ENCODE measurements at places on chromosomes 6 and 20.

- no peak overlapping the region for H3K4me3 ChIP-seq
- H3K4me1 ChIP-seq = no peaks in the 10 kb centered on the region
- no peak overlapping the region for H3K27ac ChIP-seq
- H3K27me3 ChIP-seq = no peaks in the 10 kb centered on the region
- H3K36me3 ChIP-seq = no peaks in the 10 kb centered on the region
Measured at GRCh38 chr6:23213193-23213592, 643.8 kb downstream of the HDGFL1 start.

- H3K36me3 ChIP-seq = no peaks in the 10 kb centered on the region
- no peaks in the 10 kb centered on the region for H3K27me3 ChIP-seq
- H3K4me1 ChIP-seq = no peaks in the 10 kb centered on the region
- no peak for DNase-seq
- no peak overlapping the region for H3K27ac ChIP-seq
- H3K4me3 ChIP-seq = no peak overlapping the region
Measured at GRCh38 chr20:24773751-24774201, 175.3 kb upstream of the CST7 start.

GRCh38 chr6:88763160-88763559 lies 200.3 kb downstream of the RNGTT start:
- peaks cover 4% of the 10 kb centered on the region for H3K36me3 ChIP-seq
- H3K4me1 ChIP-seq = no peaks in the 10 kb centered on the region
- H3K27me3 ChIP-seq = no peaks in the 10 kb centered on the region
- no peak overlapping the region for H3K27ac ChIP-seq

- no peak overlapping the region for H3K4me3 ChIP-seq
- no peak overlapping the region for H3K27ac ChIP-seq
- DNase-seq = no peak
- no peaks in the 10 kb centered on the region for H3K4me1 ChIP-seq
- peaks cover 36% of the 10 kb centered on the region for H3K27me3 ChIP-seq
Measured at GRCh38 chr6:28765978-28766351, 157.8 kb downstream of the TRIM27 start.

DNA sequence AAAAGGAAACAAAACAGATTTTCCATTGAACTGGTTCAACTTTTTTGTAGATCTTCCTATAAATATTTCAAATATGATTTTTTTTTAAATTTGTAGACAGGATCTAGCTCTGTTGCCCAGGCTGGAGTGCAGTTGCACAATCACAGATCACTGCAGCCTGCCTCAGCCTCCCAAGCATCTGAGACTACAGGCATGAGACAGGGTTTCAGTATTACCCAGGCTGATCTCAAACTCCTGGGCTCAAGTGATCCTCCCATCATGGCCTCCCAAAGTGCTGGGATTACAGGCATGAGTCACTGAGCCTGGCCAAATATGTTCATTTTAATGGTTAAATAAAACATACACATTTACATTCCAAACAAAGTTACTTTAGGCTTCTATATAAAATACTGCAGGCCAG lies 33.6 kb downstream of the SAMHD1 start:
- no peaks in the 10 kb centered on the region for H3K4me1 ChIP-seq
- H3K36me3 ChIP-seq = no peaks in the 10 kb centered on the region
- DNase-seq = no peak
- no peak overlapping the region for H3K27ac ChIP-seq
- no peaks in the 10 kb centered on the region for H3K27me3 ChIP-seq

DNA sequence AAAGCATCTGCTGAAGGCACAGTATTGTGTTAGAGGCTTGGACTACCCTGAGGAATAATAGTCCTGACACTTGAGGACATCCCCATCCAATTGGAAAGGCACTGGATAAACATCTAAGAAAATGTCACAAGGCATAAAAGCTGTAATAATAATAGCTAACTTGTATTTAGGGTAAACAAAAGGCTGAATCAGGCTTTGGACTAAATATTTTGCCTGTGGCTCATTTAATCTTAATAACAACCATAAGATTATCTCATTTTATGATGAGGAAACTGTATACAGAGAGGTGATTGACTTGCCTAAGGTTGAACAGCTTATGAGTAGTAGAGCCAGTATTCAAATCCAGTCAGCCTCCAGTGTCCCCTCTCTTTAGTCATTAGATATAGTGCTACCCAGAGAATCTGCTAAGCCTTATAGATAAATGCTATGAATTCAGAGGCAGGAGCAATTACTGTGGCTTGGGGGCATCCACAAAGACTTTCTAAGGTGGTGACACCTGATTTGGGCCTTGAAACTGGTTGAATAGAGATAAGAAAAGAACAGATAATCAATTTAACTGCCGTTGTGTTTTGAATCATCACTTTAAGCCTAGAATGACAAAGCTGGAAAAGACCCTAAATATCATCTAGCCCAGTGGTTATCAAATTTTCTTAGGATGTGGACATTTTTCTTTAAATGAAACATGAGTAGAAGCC lies 7.5 kb upstream of the ZSWIM1 start:
- no peaks in the 10 kb centered on the region for H3K27me3 ChIP-seq
- DNase-seq = no peak
- peaks cover 20% of the 10 kb centered on the region for H3K36me3 ChIP-seq
- no peaks in the 10 kb centered on the region for H3K4me1 ChIP-seq

DNA sequence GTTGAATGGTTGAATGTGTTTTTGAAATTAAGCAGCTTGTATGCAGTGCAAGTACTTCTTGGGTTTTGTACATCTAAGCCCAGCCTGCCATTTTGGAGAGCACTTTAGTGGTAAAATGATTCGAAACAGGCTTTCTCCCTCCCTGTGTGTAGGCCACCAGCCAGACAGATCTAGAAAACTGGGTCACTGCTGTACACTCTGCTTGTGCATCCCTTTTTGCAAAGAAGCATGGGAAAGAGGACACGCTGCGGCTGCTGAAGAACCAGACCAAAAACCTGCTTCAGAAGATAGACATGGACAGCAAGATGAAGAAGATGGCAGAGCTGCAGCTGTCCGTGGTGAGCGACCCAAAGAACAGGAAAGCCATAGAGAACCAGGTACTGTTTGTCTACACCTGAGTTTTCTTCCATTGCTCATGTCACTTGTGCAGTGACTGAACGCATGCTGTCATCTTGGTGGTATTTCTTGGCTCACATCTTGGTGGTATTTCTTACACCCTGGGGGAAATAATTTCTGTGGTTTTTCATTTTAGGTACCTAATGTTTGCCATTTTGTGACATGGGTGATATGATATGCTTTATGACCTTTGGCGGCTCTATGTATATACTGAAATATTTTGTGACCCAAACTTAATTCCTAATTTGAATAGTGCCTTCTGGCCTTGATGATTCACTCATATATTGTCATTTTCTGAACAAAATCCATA lies 115.7 kb upstream of the CLDN20 start:
- H3K36me3 ChIP-seq = no peaks in the 10 kb centered on the region
- DNase-seq = no peak
- H3K4me1 ChIP-seq = peaks cover 7% of the 10 kb centered on the region
- no peak overlapping the region for H3K27ac ChIP-seq
- no peak overlapping the region for H3K4me3 ChIP-seq

GRCh38 chr6:97669191-97670031 lies 386.4 kb upstream of the MMS22L start:
- no peaks in the 10 kb centered on the region for H3K36me3 ChIP-seq
- H3K27ac ChIP-seq = no peak overlapping the region
- H3K27me3 ChIP-seq = no peaks in the 10 kb centered on the region
- peak overlapping the region; percentile 42 for H3K4me3 ChIP-seq
- peak; percentile 24 for DNase-seq

DNA sequence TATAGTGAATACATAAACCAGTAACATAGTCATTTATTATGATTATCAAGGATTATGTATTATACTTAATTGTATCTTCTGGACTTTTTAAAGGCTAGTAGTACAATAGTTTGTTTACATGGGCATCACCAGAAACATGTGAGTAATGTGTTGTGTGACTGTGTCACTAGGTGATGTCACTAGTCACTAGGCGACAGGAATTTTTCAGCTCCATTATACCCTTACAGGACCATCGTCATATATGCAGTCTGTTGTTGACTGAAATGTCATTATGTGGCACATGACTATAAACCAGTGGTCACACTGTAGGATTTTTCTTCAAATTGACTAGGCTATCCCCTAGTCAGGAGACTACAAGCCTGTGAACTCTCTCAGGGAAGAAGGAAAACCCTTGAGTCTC lies 86.5 kb upstream of the CENPW start:
- no peak for DNase-seq
- no peak overlapping the region for H3K4me3 ChIP-seq
- H3K27ac ChIP-seq = no peak overlapping the region
- no peaks in the 10 kb centered on the region for H3K36me3 ChIP-seq
- H3K4me1 ChIP-seq = no peaks in the 10 kb centered on the region
- H3K27me3 ChIP-seq = no peaks in the 10 kb centered on the region

GRCh38 chr6:134424798-134425170 lies 106.9 kb upstream of the SGK1 start:
- no peak for DNase-seq
- no peaks in the 10 kb centered on the region for H3K4me1 ChIP-seq
- H3K36me3 ChIP-seq = no peaks in the 10 kb centered on the region
- no peak overlapping the region for H3K27ac ChIP-seq
- H3K4me3 ChIP-seq = no peak overlapping the region

DNA sequence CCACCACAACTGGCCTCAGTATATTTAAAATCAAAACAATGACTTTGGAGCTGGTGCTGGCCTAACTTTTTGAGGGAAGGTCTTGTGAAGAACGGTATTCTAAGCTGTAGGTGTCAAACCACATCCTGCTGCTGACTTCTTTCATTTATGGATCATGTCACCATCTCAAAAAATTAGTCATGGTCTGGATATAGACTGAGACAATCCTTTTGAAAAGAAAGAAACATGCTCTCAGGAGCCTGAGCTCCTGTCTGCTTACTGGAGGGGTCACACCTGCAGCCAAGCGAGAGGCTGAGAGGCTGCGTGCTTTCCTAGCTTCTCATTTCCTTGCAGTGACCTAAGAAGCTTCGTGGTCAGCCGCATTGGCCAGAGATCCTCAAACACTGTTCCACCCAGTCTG lies 55.2 kb downstream of the TIAM2 start:
- H3K27me3 ChIP-seq = no peaks in the 10 kb centered on the region
- no peak overlapping the region for H3K27ac ChIP-seq
- no peak overlapping the region for H3K4me3 ChIP-seq
- no peak for DNase-seq
- H3K36me3 ChIP-seq = no peaks in the 10 kb centered on the region

DNA sequence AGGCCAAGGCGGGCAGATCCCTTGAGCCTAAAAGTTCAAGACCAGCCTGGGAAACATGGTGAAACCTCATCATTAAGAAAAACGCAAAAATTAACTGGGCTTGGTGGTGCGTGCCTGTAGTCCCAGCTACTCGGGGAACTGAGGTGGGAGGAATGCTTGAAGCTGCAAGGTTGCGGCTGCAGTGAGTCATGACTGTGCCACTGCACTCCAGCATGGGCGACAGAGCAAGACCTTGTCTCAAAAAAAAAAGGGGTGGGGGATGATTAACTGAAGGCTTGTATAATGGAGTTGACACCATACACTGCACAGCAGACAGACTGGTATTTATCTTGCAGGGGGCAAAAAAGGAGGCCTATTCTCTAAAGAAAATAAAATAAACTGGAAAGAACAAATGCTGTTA lies 27.7 kb downstream of the SRPK1 start:
- peaks cover 4% of the 10 kb centered on the region for H3K36me3 ChIP-seq
- DNase-seq = no peak
- H3K4me3 ChIP-seq = no peak overlapping the region
- peaks cover 5% of the 10 kb centered on the region for H3K4me1 ChIP-seq
- no peak overlapping the region for H3K27ac ChIP-seq
- no peaks in the 10 kb centered on the region for H3K27me3 ChIP-seq

DNA sequence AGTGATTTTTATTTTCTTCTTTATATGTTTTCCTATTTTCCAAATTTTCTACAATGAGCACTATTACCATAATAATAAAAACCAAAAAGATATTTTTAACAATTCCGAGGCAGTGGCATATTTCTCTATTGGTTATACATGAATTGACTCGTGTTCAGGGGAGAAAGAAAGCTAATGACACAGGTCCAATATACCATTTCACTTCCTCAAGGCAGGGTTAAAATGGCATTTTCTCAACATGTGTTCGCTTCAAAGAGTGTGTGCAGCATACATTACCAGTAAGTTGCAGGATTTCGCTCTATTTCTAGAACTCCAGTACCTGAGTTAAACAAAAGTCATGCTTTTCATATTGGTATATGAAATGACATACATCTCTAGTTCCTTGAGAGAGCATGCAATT lies 35.1 kb upstream of the DTNBP1 start:
- H3K27me3 ChIP-seq = peaks cover 4% of the 10 kb centered on the region
- DNase-seq = no peak

DNA sequence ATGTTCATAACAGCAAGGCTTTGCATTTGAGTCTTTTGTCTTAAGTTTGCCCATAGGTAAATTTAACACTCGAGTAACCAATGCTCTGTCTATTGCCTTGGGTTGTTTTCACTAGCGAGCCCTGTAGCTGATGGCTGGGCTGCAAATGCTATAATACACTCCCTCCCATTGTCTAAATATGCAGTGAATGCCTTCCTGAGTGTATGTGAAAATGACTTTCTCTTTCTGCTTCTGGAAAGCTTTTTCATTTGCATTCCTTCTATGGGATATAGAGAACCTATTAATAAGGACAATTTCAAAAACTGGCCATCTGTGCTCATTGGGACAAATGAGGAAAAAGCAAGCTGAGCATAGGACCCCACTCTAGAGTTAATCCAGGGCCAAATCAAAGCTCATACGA lies 156.5 kb upstream of the FBXL4 start:
- H3K4me1 ChIP-seq = no peaks in the 10 kb centered on the region
- DNase-seq = no peak
- H3K36me3 ChIP-seq = no peaks in the 10 kb centered on the region
- H3K27ac ChIP-seq = no peak overlapping the region

DNA sequence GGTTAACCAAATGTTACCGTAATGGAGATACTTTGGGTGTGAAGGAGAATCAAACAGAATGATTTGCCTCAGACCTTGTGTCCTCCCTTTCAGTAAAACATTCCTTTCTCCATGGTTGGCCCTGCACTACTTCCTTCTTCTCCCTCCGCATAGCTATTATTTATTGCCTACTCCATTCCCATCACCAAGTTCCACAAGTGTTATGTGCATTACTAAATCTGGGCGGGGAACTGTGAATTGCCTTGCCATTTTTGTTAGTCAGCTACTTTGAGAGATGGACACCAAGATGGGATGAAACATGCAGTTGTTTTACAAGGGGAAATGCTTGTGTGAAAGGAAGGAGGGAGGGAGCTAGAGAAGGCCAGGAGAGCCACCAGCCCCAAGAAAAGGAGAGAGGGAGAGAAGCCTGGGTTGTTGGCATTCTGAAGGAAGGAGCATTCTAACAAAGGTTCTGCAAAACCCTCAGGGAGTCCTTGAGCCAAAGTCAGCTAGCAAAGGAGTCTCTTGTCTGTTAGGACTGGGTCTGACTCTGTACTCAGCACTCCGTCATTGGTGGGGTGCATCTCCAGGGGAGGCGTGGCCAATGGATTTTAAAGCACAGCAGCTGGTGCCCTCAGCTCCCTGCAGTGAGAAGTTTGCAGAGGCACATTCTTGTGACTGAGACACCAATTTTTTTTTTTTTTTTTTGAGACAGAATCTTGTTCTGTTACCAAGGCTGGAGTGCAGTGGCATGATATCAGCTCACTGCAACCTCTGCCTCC lies 83.6 kb upstream of the CHD6 start:
- DNase-seq = no peak
- no peaks in the 10 kb centered on the region for H3K36me3 ChIP-seq
- no peak overlapping the region for H3K27ac ChIP-seq
- H3K4me1 ChIP-seq = no peaks in the 10 kb centered on the region
- no peaks in the 10 kb centered on the region for H3K27me3 ChIP-seq
